Stimulated activated CD8-positive, alpha-beta memory T cell treated with anti-CD3 and anti-CD28 coated beads, Interleukin-15, amount 100 ng/mL, for 24 hours (primary cell): ENCODE measurements at places on chromosomes 5 and 9.

- DNase-seq, result no peak
Observed at GRCh38 chr5:177300236-177300880, 3.2 kb downstream of the RAB24 start.

GRCh38 chr9:97710356-97711222, 13.4 kb upstream of the XPA start:
- DNase-seq, result no peak

DNA sequence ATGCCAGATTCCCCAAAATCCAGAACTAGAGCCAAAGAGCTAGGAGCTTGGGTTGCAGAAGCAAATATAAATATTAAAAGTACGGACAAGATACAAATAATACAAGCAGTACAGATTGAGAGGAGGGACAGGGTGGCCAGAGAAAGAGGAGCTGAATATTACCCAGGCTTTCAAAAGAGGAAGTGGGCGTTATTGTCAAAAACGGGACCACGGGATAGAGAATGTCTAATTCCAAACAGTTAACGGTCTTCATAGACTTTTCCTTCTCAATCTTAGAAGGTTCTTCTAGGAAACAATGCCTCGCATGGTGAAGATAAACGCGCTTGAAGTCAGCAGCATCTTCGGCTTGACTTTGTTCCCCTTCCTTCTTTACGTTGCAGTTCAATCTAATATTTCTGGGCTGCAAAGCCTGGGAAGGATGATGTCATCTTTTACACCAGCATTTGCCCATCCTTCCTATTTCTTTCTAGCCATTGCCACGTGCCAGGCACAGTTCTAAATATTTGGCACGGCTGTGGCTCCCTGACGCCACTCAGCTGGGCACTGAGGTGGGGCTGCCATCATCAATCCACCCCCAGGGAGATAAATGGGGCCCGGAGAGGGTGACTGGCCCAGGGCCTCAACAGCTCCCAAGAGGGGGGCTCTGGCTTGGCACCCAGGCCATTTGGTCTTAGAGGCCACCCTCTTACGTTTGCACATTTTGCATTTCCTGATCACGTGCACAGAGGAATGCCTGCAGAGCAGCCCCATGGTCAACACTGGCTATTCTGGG, 16.3 kb upstream of the OLFM1 start:
- no peak for DNase-seq

GRCh38 chr5:34750206-34750605, 88.8 kb upstream of the TTC23L start:
- DNase-seq, result no peak

- no peak for DNase-seq
Observed at GRCh38 chr5:17373814-17374556, 124.0 kb upstream of the TAF11L2 start.

GRCh38 chr5:68333649-68334552, 118.3 kb downstream of the PIK3R1 start:
- no peak for DNase-seq

DNA sequence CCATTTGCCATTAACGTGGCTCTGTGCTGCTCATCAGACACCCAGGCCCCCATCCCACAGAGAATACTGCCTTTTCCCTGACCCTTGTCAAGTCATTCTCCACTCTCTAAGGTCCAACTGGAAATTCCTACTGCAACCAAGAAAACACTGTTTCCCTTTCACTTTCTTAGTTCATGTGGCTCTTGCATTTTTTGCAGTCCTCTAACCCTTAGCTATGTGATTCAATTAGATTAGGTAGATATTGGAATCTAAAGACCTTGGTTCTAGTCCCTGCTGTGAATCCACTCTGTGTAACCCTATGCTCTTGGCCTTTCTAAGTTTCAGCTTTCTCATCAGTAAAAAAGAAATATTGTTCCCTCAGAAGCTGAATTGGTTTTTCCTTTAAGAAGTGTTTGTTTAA, 649.4 kb downstream of the CCDC171 start:
- DNase-seq, result no peak

- no peak for DNase-seq
Observed at GRCh38 chr9:99044827-99045226, 60.1 kb upstream of the TGFBR1 start.

DNA sequence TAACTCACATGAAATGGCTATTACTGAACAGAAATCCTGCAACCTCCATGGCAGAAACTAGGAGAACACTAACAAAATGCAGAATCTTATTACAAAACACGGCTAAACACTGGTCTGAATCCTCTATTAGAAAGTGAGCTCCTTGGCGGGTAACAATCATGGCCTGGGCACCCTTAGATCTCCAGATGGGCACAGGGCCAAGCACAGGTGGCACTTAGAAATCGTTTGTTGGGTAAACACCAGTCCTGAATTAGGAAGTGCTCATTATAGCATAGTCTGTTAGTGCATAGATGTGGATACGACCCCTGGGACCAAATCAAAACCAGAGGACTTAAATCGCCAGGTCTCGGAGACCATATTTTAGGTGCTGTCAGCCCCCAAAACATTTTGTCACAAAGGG, 14.4 kb downstream of the VDAC1 start:
- DNase-seq, result no peak
